ENCODE measurements at places on chromosomes 2 and 18.

- no peaks in the 10 kb centered on the region for H3K27me3 ChIP-seq
- H3K36me3 ChIP-seq, result peaks cover 8% of the 10 kb centered on the region
- peaks cover 14% of the 10 kb centered on the region for H3K4me1 ChIP-seq
- no peak for DNase-seq
- peak overlapping the region; percentile 94 for H3K4me3 ChIP-seq
Observed at GRCh38 chr2:238428866-238429265, 2.1 kb downstream of the ASB1 start.

- no peak for DNase-seq
- peak overlapping the region; percentile 39 for H3K4me3 ChIP-seq
- H3K4me1 ChIP-seq, result peaks cover 46% of the 10 kb centered on the region
Observed at GRCh38 chr2:81050580-81051095, 746.1 kb upstream of the LRRTM1 start.

DNA sequence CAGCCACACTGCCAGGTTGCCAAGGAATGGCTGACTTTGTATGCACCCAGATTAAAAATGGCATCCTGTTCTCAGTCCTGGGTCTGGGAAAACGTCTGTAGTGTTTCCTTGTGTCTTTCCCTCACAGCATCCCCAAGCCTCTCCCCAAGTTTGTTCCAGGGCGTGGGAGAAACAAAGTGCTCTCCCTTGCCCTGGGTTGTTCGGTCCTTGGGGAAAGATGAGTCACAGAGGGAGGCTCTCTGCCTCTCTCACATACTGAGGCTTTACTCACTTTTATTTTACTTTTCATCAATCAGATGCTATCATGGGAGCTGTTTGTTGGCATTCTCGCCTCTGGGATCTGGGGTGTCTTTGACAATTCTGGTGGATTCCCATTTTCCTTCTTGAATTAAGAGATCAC is 492.3 kb downstream of the XIRP2 start:
- no peaks in the 10 kb centered on the region for H3K36me3 ChIP-seq
- H3K27me3 ChIP-seq, result no peaks in the 10 kb centered on the region
- H3K27ac ChIP-seq, result no peak overlapping the region
- H3K4me3 ChIP-seq, result no peak overlapping the region
- no peak for DNase-seq

- H3K36me3 ChIP-seq, result no peaks in the 10 kb centered on the region
- DNase-seq, result no peak
- no peak overlapping the region for H3K4me3 ChIP-seq
- peaks cover 4% of the 10 kb centered on the region for H3K4me1 ChIP-seq
- no peaks in the 10 kb centered on the region for H3K27me3 ChIP-seq
Observed at GRCh38 chr2:149055751-149056150, 17.3 kb downstream of the LYPD6B start.

GRCh38 chr18:55384551-55385275 is 203.3 kb downstream of the TCF4 start:
- no peak overlapping the region for H3K4me3 ChIP-seq
- peak overlapping the region; percentile 64 for H3K27ac ChIP-seq
- no peaks in the 10 kb centered on the region for H3K27me3 ChIP-seq
- peak; percentile 65 for DNase-seq

- H3K4me1 ChIP-seq, result no peaks in the 10 kb centered on the region
- no peaks in the 10 kb centered on the region for H3K36me3 ChIP-seq
- H3K27ac ChIP-seq, result no peak overlapping the region
- DNase-seq, result no peak
Observed at GRCh38 chr2:116917196-116917595, 897.3 kb upstream of the DDX18 start.

GRCh38 chr2:62222674-62223073 is 26.8 kb downstream of the B3GNT2 start:
- no peaks in the 10 kb centered on the region for H3K27me3 ChIP-seq
- H3K36me3 ChIP-seq, result peaks cover 64% of the 10 kb centered on the region
- no peak overlapping the region for H3K27ac ChIP-seq
- H3K4me1 ChIP-seq, result peaks cover 12% of the 10 kb centered on the region
- DNase-seq, result no peak

DNA sequence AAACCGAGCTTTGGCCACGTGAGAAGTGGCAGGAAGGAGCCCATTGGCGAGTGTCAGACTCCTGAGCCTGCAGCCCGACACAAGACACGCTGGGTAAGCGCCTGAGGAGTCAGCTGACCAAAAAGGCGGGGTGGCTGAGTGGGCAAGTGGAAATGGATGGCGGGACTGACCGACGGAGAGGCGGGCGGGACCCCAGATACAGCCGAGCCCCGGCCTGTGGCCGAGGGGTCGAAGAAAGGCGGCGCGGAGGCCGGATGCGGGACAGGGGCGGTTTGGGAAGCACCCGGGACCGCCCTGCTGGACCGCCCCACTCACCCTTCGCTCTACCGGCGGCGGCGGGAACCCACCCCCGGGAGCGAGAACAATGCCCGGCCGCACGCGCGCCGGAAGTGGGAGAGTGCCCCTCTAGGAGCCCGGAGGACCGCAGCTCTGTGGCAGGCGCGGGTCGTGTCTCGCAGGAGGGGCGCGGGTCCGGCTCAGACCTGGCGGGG is 22.8 kb downstream of the ZSCAN30 start:
- H3K27ac ChIP-seq, result peak overlapping the region; percentile 76
- peaks cover 35% of the 10 kb centered on the region for H3K36me3 ChIP-seq
- peaks cover 29% of the 10 kb centered on the region for H3K27me3 ChIP-seq
- peak; percentile 83 for DNase-seq
- H3K4me3 ChIP-seq, result peak overlapping the region; percentile 80

GRCh38 chr2:154620471-154620870 is 78.0 kb upstream of the KCNJ3 start:
- no peaks in the 10 kb centered on the region for H3K27me3 ChIP-seq
- no peaks in the 10 kb centered on the region for H3K36me3 ChIP-seq
- DNase-seq, result no peak
- H3K4me1 ChIP-seq, result peaks cover 23% of the 10 kb centered on the region
- no peak overlapping the region for H3K27ac ChIP-seq

- H3K4me1 ChIP-seq, result peaks cover 7% of the 10 kb centered on the region
- H3K27me3 ChIP-seq, result no peaks in the 10 kb centered on the region
- H3K4me3 ChIP-seq, result no peak overlapping the region
- no peak for DNase-seq
- H3K36me3 ChIP-seq, result no peaks in the 10 kb centered on the region
Observed at GRCh38 chr2:205370726-205371125, 311.6 kb upstream of the NRP2 start.

- no peak for DNase-seq
- H3K27me3 ChIP-seq, result peaks cover 35% of the 10 kb centered on the region
- no peak overlapping the region for H3K4me3 ChIP-seq
- peaks cover 5% of the 10 kb centered on the region for H3K4me1 ChIP-seq
- no peak overlapping the region for H3K27ac ChIP-seq
Observed at GRCh38 chr2:107556038-107556627, 270.6 kb upstream of the RGPD4 start.

DNA sequence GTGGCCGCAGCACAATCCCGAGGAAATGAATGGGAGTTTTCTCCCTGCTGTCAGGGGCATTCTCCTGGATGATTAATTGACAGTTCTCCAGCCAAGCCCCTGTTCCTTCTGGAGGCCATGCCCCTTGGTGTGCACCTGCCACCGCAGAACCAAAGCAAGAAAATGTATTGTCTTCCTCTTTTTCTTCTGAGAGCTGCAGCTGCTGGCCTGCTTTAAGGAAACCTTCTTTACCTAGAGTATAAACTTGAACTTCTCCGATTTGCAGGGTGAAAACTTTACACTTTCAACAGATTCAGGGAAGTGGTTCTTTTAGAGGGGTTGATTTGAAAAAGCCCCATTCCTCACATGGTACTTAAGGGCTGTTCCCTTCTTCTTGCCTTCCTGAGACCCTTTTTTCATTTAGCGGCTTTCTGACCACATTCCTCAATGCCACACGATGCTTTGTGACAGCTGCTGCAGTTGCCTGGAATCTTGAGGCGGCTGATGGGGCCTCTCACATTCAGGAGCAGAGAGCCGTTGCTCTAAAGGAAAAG is 402.8 kb downstream of the TXNL1 start:
- no peak overlapping the region for H3K4me3 ChIP-seq
- H3K36me3 ChIP-seq, result no peaks in the 10 kb centered on the region
- DNase-seq, result no peak
- peaks cover 8% of the 10 kb centered on the region for H3K4me1 ChIP-seq
- H3K27me3 ChIP-seq, result no peaks in the 10 kb centered on the region
- no peak overlapping the region for H3K27ac ChIP-seq

DNA sequence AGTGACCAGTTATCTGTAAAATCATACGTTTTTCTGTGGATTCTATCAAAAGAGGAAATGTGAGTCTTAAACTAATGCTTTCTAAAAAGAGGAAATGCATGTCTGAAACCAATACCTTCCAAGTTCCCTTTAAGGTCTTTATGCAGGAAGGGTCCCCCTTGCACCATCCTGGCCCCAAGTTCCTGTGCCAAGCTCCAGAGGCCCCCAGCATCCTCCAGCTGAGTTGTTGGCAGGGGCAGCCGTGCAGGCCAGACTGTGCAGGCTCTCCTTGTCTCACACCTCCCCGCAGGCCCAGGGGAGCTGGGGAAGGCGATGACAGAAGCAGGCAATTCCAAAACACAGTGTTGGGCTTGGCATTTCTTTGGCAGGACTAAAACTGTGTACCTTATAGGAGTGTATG is 39.2 kb downstream of the DPYSL5 start:
- no peak overlapping the region for H3K4me3 ChIP-seq
- H3K27me3 ChIP-seq, result no peaks in the 10 kb centered on the region
- no peak overlapping the region for H3K27ac ChIP-seq
- no peaks in the 10 kb centered on the region for H3K36me3 ChIP-seq
- H3K4me1 ChIP-seq, result peaks cover 6% of the 10 kb centered on the region

GRCh38 chr2:113117541-113118262 is 9.7 kb upstream of the IL1RN start:
- peaks cover 27% of the 10 kb centered on the region for H3K27me3 ChIP-seq
- H3K4me3 ChIP-seq, result no peak overlapping the region
- no peak overlapping the region for H3K27ac ChIP-seq
- H3K36me3 ChIP-seq, result no peaks in the 10 kb centered on the region
- H3K4me1 ChIP-seq, result no peaks in the 10 kb centered on the region

- H3K4me3 ChIP-seq, result no peak overlapping the region
- no peaks in the 10 kb centered on the region for H3K27me3 ChIP-seq
- no peak for DNase-seq
- no peak overlapping the region for H3K27ac ChIP-seq
Observed at GRCh38 chr2:226888378-226888965, 52.6 kb downstream of the RHBDD1 start.

GRCh38 chr2:59233448-59233847 is 992.3 kb upstream of the FANCL start:
- no peak overlapping the region for H3K27ac ChIP-seq
- H3K27me3 ChIP-seq, result no peaks in the 10 kb centered on the region
- no peaks in the 10 kb centered on the region for H3K36me3 ChIP-seq
- no peak overlapping the region for H3K4me3 ChIP-seq
- DNase-seq, result no peak

DNA sequence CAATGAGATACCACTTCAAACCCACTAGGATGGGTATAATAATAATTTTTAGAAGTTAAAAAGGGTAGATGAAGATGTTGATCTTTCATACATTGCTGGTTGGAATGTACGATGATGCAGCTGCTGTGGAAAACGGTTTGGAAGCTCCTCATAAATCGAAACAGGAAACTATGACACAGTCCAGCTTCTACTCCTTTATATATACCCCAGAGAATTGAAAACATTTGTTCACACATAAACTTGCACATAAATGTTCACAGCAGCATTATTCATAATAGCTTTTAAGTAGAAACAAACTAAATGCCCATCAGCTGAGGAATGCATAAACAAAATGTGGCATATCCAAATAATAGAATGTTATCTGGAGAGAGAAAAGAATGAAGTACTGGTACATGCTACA is 95.0 kb downstream of the STRADB start:
- no peak overlapping the region for H3K4me3 ChIP-seq
- no peaks in the 10 kb centered on the region for H3K27me3 ChIP-seq
- H3K36me3 ChIP-seq, result no peaks in the 10 kb centered on the region
- H3K27ac ChIP-seq, result no peak overlapping the region
- DNase-seq, result no peak

- H3K27me3 ChIP-seq, result no peaks in the 10 kb centered on the region
- H3K36me3 ChIP-seq, result no peaks in the 10 kb centered on the region
- no peaks in the 10 kb centered on the region for H3K4me1 ChIP-seq
- no peak for DNase-seq
- H3K4me3 ChIP-seq, result no peak overlapping the region
- H3K27ac ChIP-seq, result no peak overlapping the region
Observed at GRCh38 chr2:165164201-165164600, 39.6 kb downstream of the SCN3A start.

DNA sequence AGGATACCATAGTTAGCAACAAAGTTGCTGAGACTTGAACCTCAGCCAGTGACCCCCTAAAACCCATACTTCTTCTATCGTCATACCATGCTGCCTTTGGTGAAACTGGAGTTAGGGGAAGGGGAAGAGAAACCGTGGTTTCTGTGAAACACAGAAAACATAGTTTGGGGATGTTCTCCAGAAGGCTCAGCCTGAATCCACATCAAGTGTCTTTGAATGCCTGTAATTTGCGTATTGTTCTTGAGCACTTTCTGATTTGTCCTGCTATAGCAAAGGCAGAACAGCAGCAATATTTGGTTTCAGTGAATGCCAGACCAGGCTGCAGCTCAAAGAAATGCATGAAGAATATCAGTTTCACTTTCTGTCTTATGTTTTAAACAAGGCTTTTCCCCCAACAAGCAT is 258.7 kb downstream of the TTC32 start:
- no peak overlapping the region for H3K4me3 ChIP-seq
- H3K27me3 ChIP-seq, result no peaks in the 10 kb centered on the region
- DNase-seq, result no peak
- no peaks in the 10 kb centered on the region for H3K36me3 ChIP-seq
- no peaks in the 10 kb centered on the region for H3K4me1 ChIP-seq
- no peak overlapping the region for H3K27ac ChIP-seq

DNA sequence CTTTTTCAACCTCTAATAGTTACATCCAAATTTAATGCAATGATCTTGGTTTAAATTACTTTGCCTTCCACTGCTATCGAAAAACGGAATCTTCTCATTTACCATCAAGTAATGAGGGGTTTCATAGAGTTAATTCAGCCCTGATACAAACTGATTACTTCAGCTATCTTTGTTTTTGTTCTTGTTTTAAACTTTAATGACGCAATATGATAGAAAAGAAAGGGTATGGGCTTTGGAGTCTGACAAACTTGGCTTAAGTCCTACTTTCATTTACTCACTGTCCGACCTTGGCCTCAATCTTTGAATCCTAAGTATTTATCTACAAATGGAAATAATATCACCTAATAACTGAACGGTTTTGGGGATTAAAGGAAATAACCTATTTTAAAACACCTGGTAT is 16.1 kb downstream of the ADAM17 start:
- no peak for DNase-seq
- 0 out of 2 replicates have a peak, but pooled peaks cover 5% of the 10 kb centered on the region for H3K4me1 ChIP-seq
- no peak overlapping the region for H3K4me3 ChIP-seq
- H3K27me3 ChIP-seq, result no peaks in the 10 kb centered on the region
- 0 out of 2 replicates have a peak, but pooled peaks cover 3% of the 10 kb centered on the region for H3K36me3 ChIP-seq

DNA sequence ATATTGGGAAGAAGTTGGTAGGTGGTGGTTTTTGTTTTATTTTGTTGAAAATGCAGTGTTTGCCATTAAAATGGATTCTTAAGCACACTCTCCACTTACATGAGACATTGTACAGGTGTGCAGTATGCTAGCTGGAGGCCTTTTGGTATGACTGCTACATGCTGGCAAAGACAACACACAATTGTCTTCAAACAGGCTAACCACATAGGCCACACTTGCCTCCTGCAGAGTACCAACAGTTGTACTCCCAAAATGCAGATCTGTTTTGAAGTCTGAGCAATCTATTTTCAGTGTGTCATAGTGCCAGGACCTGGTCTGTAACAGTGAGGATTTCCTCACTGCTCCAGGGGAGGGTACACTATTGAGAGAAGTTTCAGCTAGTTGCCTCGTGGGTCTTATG is 213.6 kb downstream of the ZRANB3 start:
- H3K4me1 ChIP-seq, result no peaks in the 10 kb centered on the region
- no peak overlapping the region for H3K4me3 ChIP-seq
- no peak overlapping the region for H3K27ac ChIP-seq
- no peak for DNase-seq

All from WTC11 (cell line).